ENCODE measurements at places on chromosomes 6 and 20. TPM values are rescaled to one million over a fixed set of nuclear protein-coding genes. Genes with fewer than 3 reads are reported as not detected.

DNA sequence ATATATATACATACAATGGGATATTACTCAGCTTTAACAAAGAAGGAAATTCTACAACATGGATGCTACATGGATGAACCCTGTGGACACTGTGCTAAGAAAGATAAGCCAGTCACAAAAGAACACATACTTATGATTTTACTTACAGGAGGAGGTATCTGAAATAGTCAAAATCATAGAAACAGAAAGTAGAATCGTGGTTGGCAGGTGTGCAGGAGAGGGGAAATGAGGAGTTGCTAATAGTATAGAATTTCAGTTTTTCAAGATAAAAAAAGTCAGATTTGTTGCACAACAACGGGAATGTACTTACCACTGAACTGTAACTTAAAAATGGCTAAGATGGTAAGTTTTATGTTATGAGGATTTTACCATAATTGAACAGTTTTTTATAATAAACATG, 706.3 kb downstream of the TFAP2A start:
- H3K4me3 ChIP-seq: no peak overlapping the region
- no peak for DNase-seq
- no peaks in the 10 kb centered on the region for H3K4me1 ChIP-seq
- no peak overlapping the region for H3K27ac ChIP-seq
- no peaks in the 10 kb centered on the region for H3K27me3 ChIP-seq

DNA sequence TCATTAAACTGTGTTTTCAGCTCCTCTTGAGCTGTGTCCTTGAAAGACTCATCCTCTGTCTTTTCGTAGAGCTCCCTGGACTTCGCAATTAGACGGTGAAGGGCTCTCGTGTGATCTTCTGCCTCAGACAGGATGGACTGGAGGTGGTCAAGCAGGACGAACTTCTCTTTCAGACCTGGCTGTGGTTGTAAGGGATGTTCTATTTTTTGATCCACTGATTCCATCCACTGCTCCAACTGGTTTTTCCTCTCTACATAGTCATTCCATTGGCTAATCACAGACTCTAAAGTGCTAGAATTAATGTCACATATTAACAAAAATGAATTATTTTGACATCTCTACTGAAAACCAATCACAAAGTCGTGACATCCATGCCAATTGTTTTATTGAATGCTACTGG, 250.1 kb downstream of the SYNE1 start:
- no peaks in the 10 kb centered on the region for H3K36me3 ChIP-seq
- no peaks in the 10 kb centered on the region for H3K4me1 ChIP-seq
- DNase-seq: no peak
- H3K27me3 ChIP-seq: peaks cover 18% of the 10 kb centered on the region
- H3K27ac ChIP-seq: no peak overlapping the region

DNA sequence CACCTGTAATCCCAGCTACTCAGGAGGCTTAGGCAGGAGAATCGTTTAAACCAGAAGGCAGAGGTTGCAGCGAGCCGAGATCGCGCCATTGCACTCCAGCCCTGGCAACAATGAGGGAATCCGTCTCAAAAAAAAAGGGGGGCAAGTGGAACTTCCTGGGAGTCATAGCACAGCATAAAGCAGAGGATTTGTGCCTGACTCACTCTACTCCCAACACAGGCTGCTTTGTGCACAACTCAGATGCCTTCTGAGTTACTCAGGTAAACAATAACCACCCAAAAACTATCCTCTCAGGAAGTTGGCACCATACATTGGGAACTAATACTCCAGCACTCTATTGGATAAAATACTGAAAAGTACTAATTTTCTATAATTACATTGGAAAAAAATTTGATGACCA, 2.5 kb upstream of the TMEM244 start:
- no peaks in the 10 kb centered on the region for H3K36me3 ChIP-seq
- H3K4me3 ChIP-seq: no peak overlapping the region
- H3K27me3 ChIP-seq: no peaks in the 10 kb centered on the region
- no peak overlapping the region for H3K27ac ChIP-seq
- peaks cover 5% of the 10 kb centered on the region for H3K4me1 ChIP-seq
- DNase-seq: no peak

- peaks cover 85% of the 10 kb centered on the region for H3K27me3 ChIP-seq
- peaks cover 44% of the 10 kb centered on the region for H3K4me1 ChIP-seq
- peak overlapping the region; percentile 83 for H3K4me3 ChIP-seq
- H3K27ac ChIP-seq: no peak overlapping the region
- peak; percentile 51 for DNase-seq
Observed at GRCh38 chr6:10411971-10412460, 2.9 kb downstream of the TFAP2A start.

- DNase-seq: no peak
- no peak overlapping the region for H3K4me3 ChIP-seq
- peaks cover 13% of the 10 kb centered on the region for H3K4me1 ChIP-seq
- H3K27ac ChIP-seq: no peak overlapping the region
- H3K27me3 ChIP-seq: peaks cover 9% of the 10 kb centered on the region
Observed at GRCh38 chr6:7701212-7701834, 24.6 kb upstream of the BMP6 start.

LCA5 gene
- total RNA-seq: 0.22 TPM

MYL9 gene
- total RNA-seq: not detected

DNA sequence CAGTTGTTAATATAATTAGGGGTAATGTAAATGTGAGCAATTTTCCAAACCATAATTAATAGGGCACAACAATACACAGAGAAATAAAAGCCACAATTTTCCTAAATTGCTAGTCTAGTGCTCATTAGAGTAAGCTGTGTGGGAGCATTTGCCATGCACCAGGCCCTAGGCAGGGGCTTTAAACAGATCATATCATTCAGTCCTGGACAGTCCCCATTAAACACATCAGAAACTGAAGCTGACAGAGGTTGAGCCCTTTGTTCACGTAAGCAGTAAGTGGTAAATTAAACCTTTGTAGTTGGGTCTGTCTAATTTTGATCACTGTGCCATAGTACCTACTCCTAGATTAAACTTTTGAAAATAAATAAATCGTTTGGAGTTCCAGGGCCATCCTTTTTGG, 931.1 kb downstream of the C6orf118 start:
- no peak for DNase-seq
- no peaks in the 10 kb centered on the region for H3K27me3 ChIP-seq
- H3K36me3 ChIP-seq: no peaks in the 10 kb centered on the region
- H3K4me1 ChIP-seq: no peaks in the 10 kb centered on the region

IBTK gene
- 25.9 TPM for total RNA-seq

BHLHE23 gene
- total RNA-seq: not detected

Measured in activated naive CD4-positive, alpha-beta T cell treated with anti-CD3 and anti-CD28 coated beads for 36 hours (primary cell).